ENCODE measurements at places on chromosomes 7 and 10.

- DNase-seq: no peak
Observed at GRCh38 chr10:12501324-12501723, 152.0 kb downstream of the CAMK1D start.

GRCh38 chr7:88477976-88478375 is 171.3 kb upstream of the STEAP4 start:
- DNase-seq: no peak

GRCh38 chr10:81303656-81304055 is 571.3 kb upstream of the NRG3 start:
- no peak for DNase-seq

DNA sequence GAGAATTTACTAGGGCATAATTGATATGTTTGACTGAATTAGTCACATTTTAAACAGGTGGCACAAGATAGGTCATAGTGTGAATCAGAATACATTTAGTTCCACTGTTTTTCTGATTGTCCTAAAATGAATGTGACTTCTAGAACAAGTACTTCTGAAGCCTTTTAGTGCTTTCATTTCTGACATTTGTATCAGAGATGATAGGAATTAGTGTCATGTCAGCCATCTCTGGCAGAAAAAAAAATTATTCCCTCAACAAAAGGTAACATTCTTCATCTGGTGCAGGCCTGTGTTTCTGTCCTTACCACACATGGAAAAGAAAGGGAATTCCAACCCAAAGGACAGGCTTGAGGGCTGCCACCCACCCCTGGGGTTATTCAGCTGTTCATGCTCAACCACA is 21.3 kb downstream of the GRM8 start:
- no peak for DNase-seq

GRCh38 chr10:36313142-36313541 is 671.0 kb upstream of the FZD8 start:
- DNase-seq: no peak

GRCh38 chr7:127791446-127792189 is 139.6 kb downstream of the SND1 start:
- DNase-seq: no peak

- no peak for DNase-seq
Observed at GRCh38 chr10:49300140-49300974, 1.4 kb downstream of the C10orf71 start.

Measured in activated T-cell treated with anti-CD3 and anti-CD28 coated beads, Interleukin-2, amount 50 U/mL, for 48 hours (primary cell).